ENCODE measurements at places on chromosomes 6 and 20.

DNA sequence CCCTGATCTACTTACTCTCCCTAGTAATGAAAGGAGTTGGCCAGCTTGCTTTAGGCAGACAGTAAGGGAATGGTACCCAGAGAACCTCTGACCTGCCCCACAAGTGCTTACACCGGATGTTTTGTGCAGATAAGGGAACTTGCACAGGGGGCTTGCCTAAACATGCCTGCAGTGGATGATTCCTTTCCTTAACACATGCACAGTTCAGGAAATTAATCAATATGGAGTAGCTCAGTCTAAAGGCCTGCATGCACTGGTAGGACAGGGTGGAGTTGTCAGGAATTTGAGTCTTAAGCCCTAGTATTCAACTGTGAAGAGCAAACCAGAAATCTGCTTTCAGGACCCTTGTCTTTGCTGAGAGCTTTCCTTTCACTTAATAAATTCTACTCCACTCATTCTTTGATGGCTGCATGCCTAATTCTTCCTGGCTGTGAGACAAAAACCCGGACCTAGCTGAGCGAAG lies 3.9 kb upstream of the TRIM38 start:
- DNase-seq, result peak; percentile 74

GRCh38 chr6:35165630-35166071 lies 24.5 kb upstream of the TCP11 start:
- DNase-seq, result no peak

GRCh38 chr6:83605517-83605916 lies 93.2 kb downstream of the PRSS35 start:
- DNase-seq, result no peak

GRCh38 chr6:150466196-150466595 lies 97.4 kb downstream of the IYD start:
- DNase-seq, result no peak

DNA sequence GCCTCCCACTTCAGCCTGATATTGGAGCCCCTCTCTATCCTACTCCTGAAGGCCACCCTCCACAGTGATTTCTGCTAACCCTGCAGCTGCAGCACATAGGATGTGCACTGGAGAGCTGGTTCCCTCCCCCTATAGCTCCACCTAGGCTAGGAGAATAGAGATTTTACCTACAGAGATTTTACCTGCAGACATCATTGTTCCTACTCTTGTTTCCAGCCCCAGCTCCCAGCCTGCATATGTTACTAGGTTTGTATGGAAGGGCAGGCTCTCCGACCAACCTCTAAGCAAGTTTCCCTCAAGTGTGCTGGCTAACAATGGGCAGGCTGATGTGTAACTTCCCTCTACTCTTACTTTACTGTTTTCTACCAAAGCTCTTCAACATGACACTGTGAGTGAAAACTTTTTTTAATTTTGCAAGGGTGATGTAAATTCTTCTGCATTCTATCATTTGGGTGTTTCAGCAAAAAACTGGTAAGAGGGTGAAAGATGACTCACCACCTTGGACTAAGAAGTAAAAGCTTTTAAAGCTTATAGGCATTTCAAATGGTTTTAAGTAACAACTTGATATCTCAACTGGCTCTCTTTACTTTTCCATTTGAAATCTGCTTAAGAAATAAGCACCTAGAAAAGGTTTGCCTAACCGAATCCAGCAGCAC lies 106.8 kb downstream of the CDK19 start:
- DNase-seq, result no peak

- DNase-seq, result no peak
Measured at GRCh38 chr20:40630099-40630498, 58.9 kb downstream of the MAFB start.

GRCh38 chr20:58720890-58721289 lies 28.3 kb downstream of the NPEPL1 start:
- no peak for DNase-seq

DNA sequence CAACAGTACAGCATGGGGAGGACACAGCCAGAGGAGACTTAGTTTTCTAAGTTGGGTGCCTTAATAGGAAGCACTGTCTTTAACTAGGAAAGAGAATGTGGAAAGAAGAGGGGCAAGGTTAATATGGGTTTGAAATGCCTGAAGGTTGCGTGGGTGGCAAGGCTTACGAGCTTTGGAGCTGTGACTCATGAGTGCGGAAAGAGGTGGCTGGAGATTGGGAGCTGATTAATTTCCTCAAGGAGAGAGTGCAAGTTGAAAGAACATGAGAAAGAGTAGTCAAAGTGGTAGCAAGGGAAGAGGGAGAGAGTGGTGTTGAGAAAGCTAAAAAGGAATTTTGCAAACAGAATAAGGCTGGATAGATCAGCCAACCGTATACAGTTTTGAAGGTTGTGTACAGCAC lies 315.1 kb upstream of the PRND start:
- no peak for DNase-seq

DNA sequence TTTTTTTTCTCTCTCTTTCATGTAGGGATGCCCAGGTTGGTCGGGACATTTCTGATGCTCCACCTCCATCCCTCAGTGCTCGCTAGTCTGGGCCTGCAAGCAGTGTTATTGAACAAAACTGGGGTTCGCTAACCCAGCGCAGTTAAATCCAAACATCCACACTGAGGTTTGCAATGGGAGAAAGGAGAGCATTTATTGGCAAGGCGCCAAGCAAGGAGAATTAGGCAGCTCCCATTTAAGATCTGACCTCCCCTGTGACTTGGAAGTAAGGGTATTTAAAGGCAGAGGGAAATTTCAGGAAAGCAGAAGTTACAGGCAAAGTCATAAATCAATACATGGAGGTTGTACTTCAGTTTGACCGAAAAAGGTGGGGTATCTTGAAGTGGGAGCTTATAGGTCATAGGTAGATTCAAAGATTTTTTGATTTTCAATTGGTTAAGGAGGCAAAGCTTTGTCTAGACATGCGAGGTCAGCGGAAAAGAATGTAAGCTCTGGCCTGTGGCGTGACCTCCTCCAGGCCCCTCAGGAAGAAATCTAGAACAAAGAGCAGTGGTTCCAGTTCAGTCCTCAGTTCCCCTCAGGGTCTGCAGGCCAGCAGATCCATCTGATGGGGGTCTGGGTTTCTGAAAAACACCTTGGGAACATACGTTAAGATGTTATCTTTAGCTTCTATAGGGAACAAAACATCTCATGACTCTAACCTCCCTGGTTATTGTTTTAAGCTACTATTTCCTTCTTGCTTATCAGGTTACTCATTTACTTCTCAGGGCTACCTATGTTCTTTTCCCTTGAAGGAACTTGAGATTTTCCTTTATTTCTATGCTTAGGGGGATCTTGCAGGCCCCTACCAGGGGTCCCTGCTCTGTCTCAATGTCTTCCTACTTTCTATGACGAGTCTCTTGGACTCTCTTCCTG lies 66.0 kb upstream of the KIF16B start:
- DNase-seq, result peak; percentile 30

DNA sequence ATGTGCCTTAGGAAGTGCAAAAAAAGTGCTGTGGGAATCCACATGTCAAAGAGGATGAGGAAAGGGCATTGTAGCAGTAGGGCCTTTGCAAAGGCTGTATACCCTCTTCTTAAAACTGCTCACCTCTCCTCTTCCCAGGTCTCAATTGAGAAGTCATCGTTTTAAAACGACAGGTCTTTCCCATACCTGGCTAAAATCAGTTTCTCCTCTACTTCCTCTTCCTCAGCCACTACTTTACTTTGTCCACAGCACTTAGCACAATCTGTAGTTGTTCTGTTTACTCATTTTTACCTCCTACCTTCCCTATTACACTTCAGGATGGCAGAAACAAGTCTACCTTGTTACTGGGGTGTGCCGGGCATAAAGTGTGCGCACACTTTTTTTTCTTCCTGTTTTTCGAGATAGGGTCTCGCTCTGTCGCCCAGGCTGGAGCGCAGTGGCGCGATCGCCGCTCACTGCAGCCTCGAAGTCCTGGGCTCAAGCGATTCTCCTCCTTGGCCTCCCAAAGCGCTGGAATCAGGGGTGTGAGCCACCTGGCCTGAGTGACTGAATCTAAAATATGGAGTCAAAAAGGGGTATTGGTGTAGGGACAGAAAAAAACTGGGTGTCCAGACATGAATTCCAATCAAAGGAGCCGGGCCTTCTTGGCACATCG lies 9.8 kb upstream of the ELOVL5 start:
- peak; percentile 82 for DNase-seq
